ENCODE measurements at places on chromosomes 12 and 14.

GRCh38 chr12:47804171-47804570 is 15.5 kb downstream of the HDAC7 start:
- DNase-seq = no peak

DNA sequence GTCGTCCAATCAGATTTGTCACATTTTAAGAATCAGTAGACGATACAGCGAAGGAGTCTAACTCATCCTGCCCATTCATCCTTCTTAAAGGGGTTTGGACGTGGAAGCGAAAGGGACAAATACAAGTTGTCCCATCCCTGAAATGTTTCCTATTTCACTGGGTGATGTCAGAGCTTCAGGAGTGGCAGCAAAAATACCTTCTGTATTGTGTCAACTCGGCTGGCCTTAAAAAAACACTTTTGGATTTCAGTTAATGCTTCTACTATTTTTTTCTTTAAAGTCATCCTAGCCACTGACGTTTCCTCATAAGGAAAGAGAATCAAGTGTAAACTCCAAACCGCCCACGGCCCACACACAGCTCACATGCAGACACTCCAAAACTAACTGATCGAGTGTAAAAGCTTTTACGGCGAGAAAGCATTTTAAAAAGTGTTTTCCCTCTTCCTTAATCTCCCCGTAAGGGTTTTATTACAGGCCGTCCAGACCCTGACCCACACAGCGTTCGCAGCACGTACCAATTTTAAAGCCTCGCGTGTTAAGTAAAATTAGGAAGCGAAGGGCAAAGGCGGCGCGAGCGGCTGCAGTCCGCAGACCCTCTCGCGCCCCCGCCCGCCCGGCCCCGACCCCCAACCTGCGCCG is 593 bp downstream of the CFL2 start:
- peak; percentile 53 for DNase-seq

DNA sequence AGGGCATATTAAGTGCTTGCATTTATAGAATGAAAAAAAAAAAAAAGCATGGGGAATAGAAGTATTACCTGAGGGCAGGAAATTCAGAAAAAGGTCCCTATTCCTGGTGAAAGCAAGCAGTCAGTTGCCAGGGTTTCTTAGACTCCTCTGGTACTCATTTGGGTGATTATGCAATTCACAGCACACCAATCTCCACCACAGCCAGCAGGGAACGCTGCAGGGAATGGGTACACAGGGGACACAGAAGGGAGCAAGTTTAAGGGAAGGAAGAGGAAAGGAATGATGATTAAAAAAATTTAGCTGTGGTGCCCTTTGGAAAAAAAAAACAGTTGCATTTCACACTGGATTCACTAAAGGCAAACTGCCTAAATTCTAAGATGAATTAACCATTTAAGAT is 14.2 kb downstream of the BLTP3B start:
- DNase-seq = no peak

- DNase-seq = no peak
These were observed 196.4 kb downstream of the RASSF9 start for GRCh38 chr12:85639834-85640233.

DNA sequence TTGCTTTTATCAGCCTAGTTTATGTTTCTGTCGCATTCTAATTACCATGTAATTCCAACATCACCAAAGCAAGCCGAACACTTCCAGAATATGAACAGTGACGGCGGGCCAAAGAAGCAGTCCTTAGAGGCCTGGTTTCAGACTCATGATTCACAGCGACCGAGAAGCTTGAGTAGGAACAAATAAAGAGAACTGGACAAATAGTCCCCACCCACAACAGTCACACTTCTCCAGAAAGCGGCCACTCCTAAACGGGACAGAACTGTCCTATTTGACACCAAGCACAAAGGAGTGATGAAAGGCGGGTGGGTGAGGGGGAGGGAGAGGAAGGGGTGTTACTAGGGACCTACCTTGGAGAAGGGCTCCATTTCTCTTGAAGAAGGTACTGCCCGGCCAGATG is 136.4 kb downstream of the FOXN3 start:
- DNase-seq = no peak

DNA sequence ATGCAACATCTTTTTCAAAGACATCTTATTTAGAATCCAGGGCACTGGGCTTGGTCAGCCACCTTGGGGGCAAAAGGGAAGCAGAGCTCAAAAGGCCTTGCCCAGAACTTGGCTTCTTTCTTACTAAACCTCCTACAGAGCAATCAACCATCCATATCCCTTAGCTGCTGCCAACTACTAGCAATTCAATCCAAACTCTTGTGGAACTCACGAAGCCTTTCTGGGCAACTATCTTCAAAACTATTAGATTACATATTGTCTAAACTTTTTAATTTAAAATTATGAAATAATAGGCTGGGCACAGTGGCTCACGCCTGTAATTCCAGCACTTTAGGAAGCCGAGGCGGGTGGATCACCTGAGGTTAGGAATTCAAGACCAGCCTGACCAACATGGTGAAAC is 95.5 kb downstream of the PAWR start:
- no peak for DNase-seq

GRCh38 chr12:100936661-100937060 is 142.1 kb downstream of the ANO4 start:
- no peak for DNase-seq

DNA sequence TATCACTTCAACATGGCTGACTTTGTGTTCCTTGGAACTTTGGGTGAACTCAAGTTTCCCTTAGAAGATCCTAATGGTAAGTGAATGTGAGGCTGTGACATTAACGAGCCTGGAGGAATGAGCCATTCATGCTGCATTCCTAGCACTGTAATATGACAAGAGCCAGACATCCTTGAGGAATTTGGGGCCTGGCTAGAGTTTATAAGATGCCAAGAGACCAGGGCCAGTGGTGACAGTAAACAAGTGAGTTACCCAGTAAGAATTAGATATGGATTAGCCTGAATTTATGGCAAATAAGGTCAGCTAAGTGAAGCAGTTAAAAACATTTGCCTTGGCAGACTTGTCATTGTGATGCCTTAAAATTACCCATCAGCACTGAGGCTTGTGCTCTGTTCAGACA is 232.4 kb downstream of the AKAP6 start:
- DNase-seq = no peak

DNA sequence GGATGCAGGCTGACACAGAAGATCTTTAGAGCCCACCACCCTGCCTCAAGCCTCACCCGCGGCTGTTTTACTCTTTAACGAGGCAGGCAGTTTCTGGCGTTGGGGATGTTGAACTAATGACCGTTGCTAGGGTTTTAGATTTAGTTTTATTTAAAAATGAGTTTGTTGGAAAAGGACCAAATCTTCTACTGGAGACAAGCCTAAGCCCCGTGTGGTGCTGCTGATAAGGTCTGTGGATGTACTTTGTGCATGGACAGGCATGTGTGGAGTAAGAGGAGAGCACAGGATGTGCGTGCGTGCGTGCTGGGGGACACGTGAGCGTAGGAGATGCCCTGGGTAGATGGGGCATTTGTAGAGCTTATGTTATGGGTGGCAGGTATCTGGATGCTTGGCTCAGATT is 5.7 kb downstream of the NTF3 start:
- no peak for DNase-seq

- no peak for DNase-seq
These were observed 33.8 kb upstream of the PSMA6 start for GRCh38 chr14:35258420-35258819.

GRCh38 chr14:82778601-82779000 is 1244.9 kb upstream of the SEL1L start:
- no peak for DNase-seq

DNA sequence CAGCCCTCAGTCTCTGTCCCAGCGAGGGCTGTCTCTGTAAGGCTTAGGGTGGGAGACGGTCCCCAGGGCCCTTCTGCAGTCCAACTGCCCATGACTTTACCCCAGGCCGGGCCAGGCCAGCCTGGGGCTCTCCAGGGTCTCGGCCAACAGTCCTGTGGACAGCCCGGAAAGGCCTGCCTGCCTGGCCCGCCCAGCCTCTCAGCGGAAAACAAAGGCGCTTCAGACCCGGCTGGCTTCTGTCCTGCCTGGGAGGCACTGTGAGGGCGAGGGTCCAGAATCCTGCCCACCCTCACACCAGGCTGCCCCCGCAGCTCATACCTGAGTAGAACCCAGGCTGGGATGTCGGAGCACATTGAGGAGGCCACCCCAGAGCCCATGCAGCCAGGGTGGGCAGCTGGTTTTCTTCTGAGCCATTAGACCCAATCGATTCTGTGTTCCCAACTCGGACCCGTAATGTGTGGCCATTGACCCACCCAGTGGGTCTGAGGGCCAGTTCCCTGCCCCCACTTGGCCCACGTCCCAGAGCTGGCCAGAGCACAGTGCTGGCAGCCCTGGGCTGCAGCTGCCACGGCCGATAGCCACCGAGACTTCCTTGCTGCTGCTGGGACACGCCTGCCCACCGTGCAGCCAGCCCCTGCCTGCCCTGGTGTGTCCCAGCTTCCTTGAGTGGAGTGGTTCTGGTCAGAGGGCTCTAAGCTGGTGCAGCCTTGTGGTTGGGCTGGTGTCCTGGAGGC is 1.6 kb downstream of the CRIP2 start:
- peak; percentile 19 for DNase-seq

- no peak for DNase-seq
These were observed 521.2 kb downstream of the AACS start for GRCh38 chr12:125586441-125586840.

GRCh38 chr12:51405801-51406207 is 14.6 kb upstream of the GALNT6 start:
- no peak for DNase-seq

DNA sequence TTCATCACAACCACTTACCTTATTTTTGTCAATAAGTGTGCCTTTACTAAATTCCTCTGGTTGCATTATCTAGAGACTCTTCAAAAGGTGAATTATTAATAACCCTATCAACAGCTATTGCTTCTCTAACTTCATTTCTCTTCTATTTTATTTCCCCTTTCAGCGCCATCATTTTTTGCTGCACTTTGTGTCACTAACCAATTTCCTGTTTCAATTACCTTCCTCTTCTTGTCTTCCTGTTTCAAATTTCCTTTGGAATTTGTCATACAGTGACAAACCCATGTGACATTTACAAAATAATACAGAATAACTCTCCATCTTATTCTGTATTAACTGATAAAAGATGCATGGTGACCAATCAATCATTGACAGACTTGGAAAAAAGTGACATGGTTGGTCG is 12.2 kb upstream of the CLEC2A start:
- no peak for DNase-seq

DNA sequence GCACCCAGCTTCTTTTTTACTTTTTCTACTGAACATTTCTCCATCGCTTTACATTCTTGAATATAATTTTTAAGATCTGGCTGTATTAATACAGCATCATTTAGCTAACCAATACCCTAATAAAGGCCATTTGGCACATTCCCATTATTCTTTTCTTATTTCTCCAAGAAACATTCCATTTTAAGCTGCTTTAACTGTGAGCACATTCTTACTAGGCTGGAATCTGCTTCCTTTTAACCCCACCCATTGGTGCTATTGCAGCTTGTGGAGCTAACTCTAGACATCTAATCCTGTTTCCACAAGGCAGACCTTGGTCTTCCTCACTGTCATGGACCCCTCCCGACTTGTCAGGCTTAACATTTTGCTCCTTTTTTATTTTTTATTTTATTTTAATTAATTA is 15.2 kb downstream of the CALM1 start:
- no peak for DNase-seq

DNA sequence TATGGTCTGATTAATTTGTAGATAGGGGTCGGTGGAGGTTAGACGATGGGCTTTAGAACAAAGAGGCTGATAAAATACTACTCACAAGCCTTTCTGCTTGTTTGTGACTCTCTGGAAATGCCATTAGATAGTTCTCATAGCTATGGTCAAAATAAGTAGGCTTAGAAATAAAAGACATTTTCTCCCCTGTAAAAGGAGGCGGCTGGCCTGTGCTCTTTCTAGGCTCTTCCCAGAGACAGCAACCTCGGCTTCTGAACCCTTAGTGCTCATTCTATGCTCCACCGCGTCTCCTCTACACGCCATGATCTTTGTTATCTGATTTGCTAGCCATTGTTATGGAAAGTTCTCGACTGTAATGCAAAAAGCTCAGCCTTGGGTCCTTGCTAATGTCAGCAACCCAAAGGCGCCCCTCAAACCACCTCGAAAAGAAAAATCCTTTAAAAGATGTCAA is 64.5 kb downstream of the CRADD start:
- no peak for DNase-seq

- no peak for DNase-seq
These were observed 136.5 kb upstream of the VRK1 start for GRCh38 chr14:96660667-96661066.

GRCh38 chr14:81042438-81042837 is 87.0 kb downstream of the TSHR start:
- no peak for DNase-seq

DNA sequence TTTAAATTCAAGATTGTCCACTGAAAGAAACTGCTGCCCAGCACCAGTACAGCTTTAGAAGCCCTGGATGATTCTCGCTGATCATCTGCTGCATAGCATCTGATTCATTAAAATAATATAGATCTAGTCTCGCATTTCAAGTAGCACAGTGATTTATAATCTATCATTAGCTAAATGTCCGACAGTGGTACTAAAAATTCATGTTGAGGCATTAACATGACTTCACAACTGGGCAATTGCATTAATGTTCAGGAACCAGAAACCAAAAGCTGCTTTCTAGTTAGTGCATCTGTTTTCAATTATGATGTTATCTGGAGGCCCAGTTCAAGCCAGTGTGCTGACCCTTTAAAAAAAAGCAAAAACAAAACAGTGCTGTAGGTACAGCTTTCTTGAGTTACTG is 1987.2 kb upstream of the SEL1L start:
- peak; percentile 11 for DNase-seq

- no peak for DNase-seq
These were observed 22.1 kb downstream of the PRKCH start for GRCh38 chr14:61343471-61343870.
